A549 treated with Mapracorat at 1 μM for 4 hours (cell line): ENCODE measurements at places on chromosomes 4 and X. TPM values are rescaled to one million over a fixed set of nuclear protein-coding genes. Genes with fewer than 3 reads are reported as not detected.

The SLC9B1 gene
- total RNA-seq, result not detected in 5 replicates

The ARHGAP36 gene
- not detected in 5 replicates for total RNA-seq

The FGF16 gene
- not detected in 5 replicates for total RNA-seq

The TMEM271 gene
- total RNA-seq, result not detected in 5 replicates

The CXCL11 gene
- 0.13 to 0.19 TPM in 2 of 5 replicates, not detected in the others for total RNA-seq

The SCRG1 gene
- not detected in 5 replicates for total RNA-seq

The AREG gene
- 30.9 to 36.6 TPM (median 33.2 TPM) in 5 replicates for total RNA-seq

The NDST3 gene
- not detected in 5 replicates for total RNA-seq

The TMEM187 gene
- total RNA-seq, result 4.3 to 7.9 TPM (median 6.0 TPM) in 5 replicates

The UBE2D3 gene
- total RNA-seq, result 215 to 233 TPM (median 230 TPM) in 5 replicates

The ADAMTS3 gene
- total RNA-seq, result 0.02 to 0.14 TPM in 2 of 5 replicates, not detected in the others

The GALNTL6 gene
- total RNA-seq, result 0.08 to 0.17 TPM (median 0.10 TPM) in 4 of 5 replicates, not detected in the other
